ENCODE measurements at places on chromosomes 12 and 14.

GRCh38 chr12:103334466-103334865 is 161.3 kb downstream of the C12orf42 start:
- H3K4me1 ChIP-seq, result no peaks in the 10 kb centered on the region
- no peak overlapping the region for H3K4me3 ChIP-seq
- H3K27ac ChIP-seq, result no peak overlapping the region
- DNase-seq, result no peak
- H3K36me3 ChIP-seq, result no peaks in the 10 kb centered on the region
- H3K27me3 ChIP-seq, result no peaks in the 10 kb centered on the region

GRCh38 chr12:128813883-128814282 is 9.9 kb downstream of the SLC15A4 start:
- H3K27me3 ChIP-seq, result no peaks in the 10 kb centered on the region
- H3K27ac ChIP-seq, result no peak overlapping the region
- no peak for DNase-seq

- no peaks in the 10 kb centered on the region for H3K4me1 ChIP-seq
- H3K27me3 ChIP-seq, result no peaks in the 10 kb centered on the region
- no peak overlapping the region for H3K27ac ChIP-seq
- H3K36me3 ChIP-seq, result no peaks in the 10 kb centered on the region
- H3K4me3 ChIP-seq, result no peak overlapping the region
Measured at GRCh38 chr12:112216223-112216622, 90.9 kb downstream of the TRAFD1 start.

- no peak for DNase-seq
- no peak overlapping the region for H3K27ac ChIP-seq
- H3K27me3 ChIP-seq, result no peaks in the 10 kb centered on the region
Measured at GRCh38 chr14:32255789-32256188, 52.7 kb upstream of the RNU6-8 start.

GRCh38 chr12:52682938-52683574 is 2.8 kb upstream of the KRT1 start:
- no peak for DNase-seq
- no peaks in the 10 kb centered on the region for H3K27me3 ChIP-seq
- no peak overlapping the region for H3K27ac ChIP-seq

GRCh38 chr12:130916241-130916911 is 37.3 kb upstream of the ADGRD1 start:
- H3K36me3 ChIP-seq, result no peaks in the 10 kb centered on the region
- DNase-seq, result no peak
- H3K27me3 ChIP-seq, result no peaks in the 10 kb centered on the region
- no peak overlapping the region for H3K4me3 ChIP-seq

- no peak overlapping the region for H3K4me3 ChIP-seq
- H3K27me3 ChIP-seq, result no peaks in the 10 kb centered on the region
- H3K27ac ChIP-seq, result no peak overlapping the region
- H3K4me1 ChIP-seq, result no peaks in the 10 kb centered on the region
- no peak for DNase-seq
Measured at GRCh38 chr12:108789546-108789945, 58.2 kb upstream of the CORO1C start.

DNA sequence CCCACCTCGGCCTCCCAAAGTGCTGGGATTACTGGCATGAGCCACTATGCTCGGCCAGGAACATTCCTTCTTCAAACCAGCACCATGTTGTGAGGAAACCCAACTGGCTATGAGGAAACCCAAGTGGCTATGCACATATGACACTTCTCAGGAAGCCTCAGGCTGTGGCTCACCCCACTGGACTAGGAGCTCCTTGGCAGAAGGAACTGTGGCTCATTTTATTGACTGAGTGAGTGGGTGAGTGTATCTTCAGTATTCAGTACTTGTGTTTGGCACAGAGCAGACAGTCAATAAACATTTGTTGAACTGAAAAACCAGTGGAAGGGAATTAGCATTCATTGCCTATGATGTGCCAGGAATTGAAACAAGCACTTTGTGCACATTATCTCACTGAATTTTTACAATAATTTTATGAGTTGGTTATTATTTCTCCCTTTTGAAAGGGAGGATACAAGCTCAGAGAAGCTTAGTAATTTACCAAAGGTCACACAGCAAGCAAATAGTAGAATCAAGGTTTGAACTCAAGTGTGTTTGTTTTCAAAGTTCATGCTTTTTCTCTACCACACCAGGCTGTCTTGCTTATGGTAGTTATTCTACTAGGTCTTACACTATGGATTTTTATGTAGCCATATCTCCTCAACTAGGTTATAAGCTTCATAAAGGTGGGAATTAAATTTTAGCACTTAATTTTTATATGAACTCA is 121.6 kb downstream of the VEZT start:
- H3K36me3 ChIP-seq, result no peaks in the 10 kb centered on the region
- H3K27ac ChIP-seq, result no peak overlapping the region
- no peak for DNase-seq
- no peaks in the 10 kb centered on the region for H3K4me1 ChIP-seq
- H3K4me3 ChIP-seq, result no peak overlapping the region

GRCh38 chr12:122887819-122888212 is 8.1 kb downstream of the VPS37B start:
- peak overlapping the region; percentile 42 for H3K4me3 ChIP-seq
- DNase-seq, result no peak
- no peaks in the 10 kb centered on the region for H3K27me3 ChIP-seq
- peak overlapping the region; percentile 48 for H3K27ac ChIP-seq

DNA sequence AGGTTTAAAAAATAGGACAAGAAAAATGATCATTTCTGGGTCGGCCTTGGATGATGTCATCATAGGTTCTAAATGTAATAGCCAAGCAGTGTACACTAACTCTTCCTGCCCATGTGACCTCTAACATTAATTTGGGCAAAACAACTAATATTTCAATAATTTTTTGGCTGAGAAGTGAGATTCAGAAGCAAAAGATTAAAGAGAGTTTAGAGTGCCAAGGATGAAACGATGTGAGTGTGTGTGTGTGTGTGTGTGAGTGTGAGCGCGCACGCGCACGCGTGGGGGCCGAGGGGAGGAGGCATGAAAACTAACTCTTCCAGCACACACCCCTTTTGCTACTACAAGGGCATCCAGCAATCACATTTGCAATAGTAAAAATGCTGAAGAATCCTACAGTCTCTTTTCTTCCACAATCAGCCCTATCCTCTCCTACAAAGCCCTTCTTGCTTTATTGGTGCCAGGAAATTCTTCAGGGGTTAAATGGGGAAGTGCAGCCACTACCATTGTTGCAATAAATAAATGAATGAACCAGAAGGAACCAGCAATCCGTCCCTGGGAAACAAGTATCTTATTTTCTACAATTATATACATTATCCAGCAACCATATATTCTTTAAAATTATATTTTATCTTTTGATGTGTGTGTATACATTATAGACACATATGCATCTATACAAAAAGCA is 52.9 kb downstream of the PEBP1 start:
- no peak overlapping the region for H3K27ac ChIP-seq
- H3K4me3 ChIP-seq, result no peak overlapping the region
- H3K27me3 ChIP-seq, result no peaks in the 10 kb centered on the region
- DNase-seq, result no peak

DNA sequence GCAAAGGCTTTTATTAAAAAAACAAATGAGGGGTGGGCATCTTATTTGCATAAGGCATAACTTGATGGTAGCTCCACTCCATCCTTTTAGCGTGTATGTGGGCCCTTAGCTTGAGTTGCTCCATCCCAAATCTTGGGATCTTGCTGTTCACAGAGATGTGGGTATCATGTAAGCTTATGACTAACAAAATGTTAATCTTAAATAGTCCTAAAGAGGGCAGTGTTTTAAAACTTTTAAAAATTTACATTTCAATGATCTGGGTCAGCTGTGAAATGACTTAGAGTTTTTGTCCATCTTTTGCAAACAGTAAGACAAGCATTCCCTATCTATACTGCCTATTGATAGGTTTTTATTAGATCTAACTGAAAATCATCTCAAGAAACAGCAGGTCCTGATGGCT is 86.0 kb downstream of the SLCO1A2 start:
- H3K4me1 ChIP-seq, result no peaks in the 10 kb centered on the region
- no peaks in the 10 kb centered on the region for H3K27me3 ChIP-seq
- no peak for DNase-seq
- no peaks in the 10 kb centered on the region for H3K36me3 ChIP-seq
- no peak overlapping the region for H3K27ac ChIP-seq

- H3K27ac ChIP-seq, result no peak within 1 kb of the TSS
- no peaks in the 10 kb centered on the region for H3K27me3 ChIP-seq
- no peaks in the 10 kb centered on the region for H3K36me3 ChIP-seq
- no peak within 1 kb of the TSS for H3K4me3 ChIP-seq
- DNase-seq, result no peak
Measured at GRCh38 chr12:54648265-54648664, at the start of gene DCD. DCD (minus strand) TSS chr12:54648365; CDS start chr12:54648303, 62 bp downstream.

DNA sequence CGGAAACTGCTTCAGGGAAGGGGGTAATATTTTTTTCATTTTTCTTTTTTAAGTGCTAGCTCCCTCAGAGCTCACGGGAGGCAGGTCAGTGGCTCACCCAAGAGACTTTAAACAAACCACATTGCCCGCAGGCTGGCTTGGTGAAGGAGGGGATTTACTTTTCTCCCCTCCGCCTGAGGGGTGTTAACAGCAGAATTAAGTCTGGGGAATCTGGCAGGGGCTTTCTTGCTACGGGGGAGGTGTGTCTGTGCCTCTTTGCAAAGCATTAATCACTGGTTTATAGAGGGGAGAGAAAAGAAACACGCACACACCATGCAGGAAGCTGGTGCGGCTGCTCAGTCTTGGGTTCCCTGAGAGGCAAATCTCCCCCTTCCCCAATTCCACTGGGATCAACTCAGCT is 26.2 kb upstream of the TBX3 start:
- H3K27ac ChIP-seq, result no peak overlapping the region
- H3K4me1 ChIP-seq, result no peaks in the 10 kb centered on the region
- no peak overlapping the region for H3K4me3 ChIP-seq
- H3K27me3 ChIP-seq, result no peaks in the 10 kb centered on the region
- no peak for DNase-seq

GRCh38 chr12:88238406-88238805 is 96.3 kb downstream of the TMTC3 start:
- no peak for DNase-seq
- H3K27me3 ChIP-seq, result no peaks in the 10 kb centered on the region
- H3K27ac ChIP-seq, result no peak overlapping the region
- no peak overlapping the region for H3K4me3 ChIP-seq
- H3K4me1 ChIP-seq, result no peaks in the 10 kb centered on the region
- no peaks in the 10 kb centered on the region for H3K36me3 ChIP-seq

- no peaks in the 10 kb centered on the region for H3K36me3 ChIP-seq
- no peaks in the 10 kb centered on the region for H3K27me3 ChIP-seq
- peak overlapping the region; percentile 43 for H3K27ac ChIP-seq
- no peak overlapping the region for H3K4me3 ChIP-seq
- DNase-seq, result no peak
Measured at GRCh38 chr12:131860472-131861260, 32.5 kb downstream of the MMP17 start.

DNA sequence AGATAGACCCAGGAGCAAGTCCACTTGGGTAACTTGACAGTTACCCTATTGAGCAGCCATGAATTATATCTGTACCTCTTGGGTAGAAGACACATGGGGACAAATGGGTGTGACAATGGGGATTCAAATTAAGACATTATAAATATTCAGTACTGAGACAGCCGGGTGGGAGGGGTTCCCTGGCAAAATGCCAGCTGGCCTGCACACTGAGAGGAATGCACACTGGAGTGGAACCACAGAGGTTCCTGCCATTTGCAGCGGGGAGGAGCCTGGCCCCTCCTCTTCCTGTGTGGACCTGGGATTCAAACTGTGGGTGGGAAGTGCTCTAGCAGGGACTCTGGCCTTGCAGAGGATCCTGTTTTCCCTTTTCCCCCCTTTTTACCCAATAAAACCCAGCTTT is 118.7 kb upstream of the CDKN3 start:
- H3K27ac ChIP-seq, result no peak overlapping the region
- no peak overlapping the region for H3K4me3 ChIP-seq
- no peaks in the 10 kb centered on the region for H3K36me3 ChIP-seq
- H3K4me1 ChIP-seq, result no peaks in the 10 kb centered on the region
- no peaks in the 10 kb centered on the region for H3K27me3 ChIP-seq

DNA sequence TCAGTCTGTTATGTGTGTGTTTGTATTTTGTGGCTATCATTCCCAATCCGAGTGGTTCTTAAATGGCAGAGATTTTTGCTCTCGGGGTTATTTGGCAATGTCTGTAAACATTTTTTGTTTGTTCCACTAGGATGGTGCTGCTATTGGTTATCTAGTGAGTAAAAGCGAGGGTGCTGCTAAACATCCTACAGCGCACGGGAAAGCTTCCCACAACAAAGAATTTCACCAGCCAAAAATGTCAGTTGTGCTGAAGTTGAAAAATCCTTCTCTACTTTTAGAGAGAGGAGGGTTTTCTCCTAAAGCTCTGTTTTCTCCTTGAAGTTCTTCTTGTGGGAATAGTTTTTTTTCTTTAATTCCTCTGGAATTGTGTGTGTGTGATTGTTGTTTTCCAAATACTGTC is 2.4 kb downstream of the EXD2 start:
- H3K4me1 ChIP-seq, result no peaks in the 10 kb centered on the region
- DNase-seq, result no peak
- peaks cover 3% of the 10 kb centered on the region for H3K36me3 ChIP-seq

DNA sequence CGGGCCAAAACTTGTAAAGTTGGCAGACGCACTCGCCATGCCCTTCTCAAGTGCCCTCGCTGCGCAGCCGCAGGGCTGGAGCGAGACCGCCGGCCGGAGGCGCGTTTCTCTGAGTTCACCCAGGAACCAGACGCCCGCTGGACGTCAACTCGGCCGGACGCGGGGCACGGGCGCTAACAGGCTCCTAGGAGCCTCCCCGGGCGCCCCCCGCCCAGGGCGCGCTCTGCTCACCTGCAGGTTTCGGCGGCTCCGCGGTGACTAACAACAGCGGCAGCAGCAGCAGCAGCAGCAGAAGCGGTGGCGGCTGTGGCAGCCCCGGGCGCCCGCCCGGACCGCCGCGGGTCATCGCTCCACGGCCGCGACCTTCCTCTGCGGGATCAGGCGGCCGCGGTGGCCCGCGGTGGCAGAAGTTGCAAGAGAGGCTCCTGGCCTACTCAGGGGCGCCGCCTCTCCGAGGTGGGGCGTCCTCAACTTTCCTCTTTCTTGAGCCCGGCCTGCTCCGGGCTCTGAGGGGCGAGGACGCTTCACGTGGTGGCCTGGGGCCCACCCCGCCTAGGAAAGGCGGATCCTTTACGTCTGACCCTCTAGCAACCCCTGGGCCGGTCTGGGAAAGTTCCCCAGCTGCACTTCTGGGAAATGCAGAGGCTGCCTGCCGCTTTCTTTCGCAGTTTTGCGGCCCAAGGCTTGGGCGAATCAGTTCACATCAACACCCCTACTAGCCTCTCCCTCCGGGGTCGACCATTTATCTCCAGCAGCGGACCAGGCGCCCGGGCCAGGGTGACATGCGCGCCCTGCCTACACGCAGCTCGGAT is at the start of gene PLBD1:
Gene PLBD1, minus strand, starts transcription at position 533 of the 812 bp plus-strand sequence. Its CDS starts 187 bp downstream, at position 346.
- H3K4me3 ChIP-seq, result no peak within 1 kb of the TSS
- peak within 1 kb of the TSS; percentile 38 for H3K27ac ChIP-seq

GRCh38 chr14:61476754-61477410 is 155.5 kb downstream of the PRKCH start:
- H3K4me3 ChIP-seq, result peak overlapping the region; percentile 35
- peak; percentile 61 for DNase-seq
- H3K27ac ChIP-seq, result peak overlapping the region; percentile 80
- H3K36me3 ChIP-seq, result peaks cover 9% of the 10 kb centered on the region
